ENCODE measurements at places on chromosomes 5 and 9.

DNA sequence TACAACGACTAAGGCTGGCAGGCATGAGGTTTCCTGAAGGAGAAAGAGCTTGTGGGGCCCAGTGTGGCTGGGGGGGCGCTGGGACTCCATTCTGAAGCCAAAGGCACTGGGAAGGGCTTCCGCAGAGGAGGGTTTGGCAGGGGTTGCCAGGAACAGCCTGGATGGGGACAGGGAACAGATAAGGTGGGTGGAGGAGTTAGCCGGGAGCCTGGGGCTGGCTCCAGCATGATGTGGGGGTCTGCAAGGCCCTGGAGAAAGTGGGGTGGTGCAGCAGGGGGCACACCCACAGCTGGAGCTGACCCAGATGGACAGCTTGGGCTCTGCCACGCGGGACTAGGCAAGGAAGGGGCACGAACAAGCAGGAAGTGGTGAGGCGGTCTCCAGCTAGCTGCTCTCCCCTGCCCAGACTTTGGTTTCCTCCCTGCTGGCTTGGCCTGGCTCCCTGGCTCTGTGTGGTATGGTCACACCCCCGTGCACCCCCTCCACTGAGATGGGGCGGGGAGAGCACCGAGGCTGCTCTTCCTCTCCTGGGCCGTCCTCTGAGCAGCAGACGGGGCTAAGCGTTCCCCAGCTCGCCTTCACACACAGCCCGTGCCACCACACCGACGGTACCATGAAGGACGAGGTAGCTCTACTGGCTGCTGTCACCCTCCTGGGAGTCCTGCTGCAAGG is at the start of gene LTC4S:
Gene LTC4S (plus strand): TSS at position 519 of the 672 bp plus-strand sequence. CDS start 95 bp downstream, at position 614.
- peak; percentile 91 for DNase-seq

DNA sequence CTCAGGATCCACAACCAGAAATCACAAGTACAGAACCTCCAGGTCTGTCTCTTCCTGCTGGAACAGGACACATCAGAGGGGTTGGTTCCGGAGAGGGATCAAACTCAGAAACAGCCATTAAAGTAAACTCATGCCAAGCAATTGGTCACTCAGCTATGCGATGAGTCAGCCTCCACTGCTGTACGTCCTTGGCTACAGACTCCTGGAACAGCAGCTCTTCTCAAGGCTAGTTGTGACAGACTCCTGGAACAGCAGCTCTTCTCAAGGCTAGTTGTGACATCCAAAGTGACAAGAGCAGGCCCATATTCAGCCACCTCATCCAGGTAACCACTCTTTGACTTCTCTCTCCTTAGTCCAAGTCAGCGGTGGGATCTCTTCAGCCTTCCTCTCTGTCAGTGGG is at the start of gene SPINK13:
Gene SPINK13 (plus strand): TSS at position 229 of the 400 bp plus-strand sequence. CDS start 1,279 bp downstream, outside the sequence.
- DNase-seq = no peak

- no peak for DNase-seq
These were observed 75.6 kb upstream of the PCA3 start for GRCh38 chr9:76688471-76689238.

- peak; percentile 8 for DNase-seq
These were observed 777 bp downstream of the ENDOG start for GRCh38 chr9:128818839-128819715.

- no peak for DNase-seq
These were observed 14.9 kb upstream of the ADAM19 start for GRCh38 chr5:157590478-157590877.

DNA sequence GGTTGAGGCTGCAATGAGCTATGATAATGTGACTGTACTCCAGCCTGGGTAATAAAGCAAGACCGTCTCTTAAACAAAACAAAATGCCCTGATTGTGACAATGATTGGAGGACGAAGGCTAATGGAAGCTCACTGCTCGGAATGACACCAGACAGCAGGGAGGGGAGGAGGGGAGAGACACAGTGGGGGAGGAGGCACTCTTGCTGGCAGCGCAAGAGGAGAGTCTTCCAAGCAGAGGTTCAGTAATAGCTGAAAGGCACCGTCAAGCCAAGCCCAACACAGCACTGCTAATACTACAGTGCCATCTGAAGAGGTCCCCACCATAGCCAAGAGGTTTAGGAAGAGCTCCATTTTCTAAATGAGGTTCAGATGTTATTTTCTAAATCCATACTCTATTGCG is 102.3 kb downstream of the GLDC start:
- no peak for DNase-seq

DNA sequence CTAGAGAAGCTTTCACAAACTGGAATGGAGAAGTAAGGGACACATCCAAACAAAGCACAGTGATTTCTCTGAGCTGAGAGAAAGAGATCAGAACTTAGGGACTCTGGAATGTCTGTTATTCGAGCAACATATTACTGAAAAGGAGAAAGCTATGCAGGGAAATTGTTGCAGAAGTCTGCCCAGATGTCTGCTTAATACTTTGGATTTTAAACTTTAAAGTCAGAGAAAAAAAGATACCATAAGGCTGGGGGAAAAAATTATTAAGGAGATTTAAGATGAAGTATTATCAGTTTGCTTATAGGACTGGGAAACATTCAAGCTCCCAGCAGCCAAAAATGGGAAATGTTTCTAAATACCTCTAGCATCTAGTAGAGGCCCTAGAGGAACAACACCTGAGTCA is 803.9 kb downstream of the TAF11L14 start:
- DNase-seq = peak; percentile 90

- no peak for DNase-seq
These were observed 96.5 kb upstream of the PALM2AKAP2 start for GRCh38 chr9:109683521-109683920.

DNA sequence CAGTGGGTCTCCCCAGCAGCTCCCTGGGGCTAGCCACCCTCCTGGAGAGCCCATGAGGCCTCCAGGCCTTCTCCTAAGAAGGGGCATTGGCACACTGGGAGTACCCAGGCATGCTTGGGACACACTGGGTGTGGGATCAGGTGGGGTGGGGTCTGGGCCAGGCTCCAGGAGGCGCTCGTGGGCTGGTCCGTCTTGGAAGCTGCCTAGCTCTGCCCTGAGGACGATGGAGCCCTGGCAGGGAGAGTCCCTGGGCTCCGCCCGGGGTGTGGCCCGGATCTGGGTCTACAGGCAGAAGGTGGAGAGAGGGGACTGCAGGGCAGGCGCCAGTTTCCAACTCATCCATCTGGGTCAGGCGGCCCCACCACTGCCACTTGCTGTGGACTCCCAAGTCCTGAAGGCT is 2.4 kb downstream of the PRRX2 start:
- no peak for DNase-seq

GRCh38 chr9:114720086-114720676 is 38.2 kb upstream of the TEX48 start:
- DNase-seq = no peak

DNA sequence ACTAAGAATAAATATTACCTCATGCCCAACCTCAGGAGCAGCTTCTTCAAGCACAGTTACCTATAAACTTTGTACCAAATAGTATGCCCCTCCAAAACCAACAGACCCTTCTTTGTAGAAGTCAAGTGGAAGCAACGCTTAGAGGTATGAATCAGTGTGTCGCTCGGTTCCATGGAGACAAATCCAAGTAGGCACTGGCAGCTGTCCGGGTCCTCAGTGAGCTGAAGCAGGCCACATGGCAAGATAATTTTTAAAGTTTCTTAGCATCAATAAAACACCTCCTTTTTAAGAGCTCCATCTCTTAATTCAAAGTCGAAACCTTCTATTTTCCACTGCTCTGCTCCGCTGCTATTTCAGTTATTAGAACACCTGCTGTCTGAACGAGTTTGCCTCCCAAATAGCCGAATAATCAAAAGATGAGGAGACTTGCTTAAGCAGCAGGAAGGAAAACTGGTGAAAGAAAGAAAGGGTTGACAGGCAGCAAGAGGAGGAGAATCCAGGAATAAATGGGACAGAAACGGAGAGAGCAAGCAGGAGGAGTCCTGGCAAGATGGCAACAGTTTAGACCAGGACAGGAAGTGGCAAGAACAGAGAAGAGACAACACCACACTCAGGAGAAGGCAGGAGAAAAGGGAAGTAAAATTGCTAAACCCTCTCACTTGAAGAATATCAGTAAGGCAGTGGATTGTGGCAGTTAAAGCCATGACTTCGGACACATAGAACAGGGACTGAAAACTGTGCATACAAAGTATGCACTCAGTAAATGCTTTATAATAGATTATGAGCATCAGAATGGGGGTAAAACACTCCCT is 65.0 kb downstream of the PPP2R2B start:
- no peak for DNase-seq

- DNase-seq = no peak
These were observed 2.1 kb upstream of the SH3RF2 start for GRCh38 chr5:145934276-145934675.

- DNase-seq = peak; percentile 39
These were observed 382.3 kb upstream of the SLC30A5 start for GRCh38 chr5:68711293-68712200.

GRCh38 chr5:54651482-54652076 is 134.0 kb downstream of the SNX18 start:
- DNase-seq = peak; percentile 18

GRCh38 chr9:120707170-120707569 is 7.1 kb downstream of the MEGF9 start:
- no peak for DNase-seq
